ENCODE measurements at places on chromosomes 3 and 15.

DNA sequence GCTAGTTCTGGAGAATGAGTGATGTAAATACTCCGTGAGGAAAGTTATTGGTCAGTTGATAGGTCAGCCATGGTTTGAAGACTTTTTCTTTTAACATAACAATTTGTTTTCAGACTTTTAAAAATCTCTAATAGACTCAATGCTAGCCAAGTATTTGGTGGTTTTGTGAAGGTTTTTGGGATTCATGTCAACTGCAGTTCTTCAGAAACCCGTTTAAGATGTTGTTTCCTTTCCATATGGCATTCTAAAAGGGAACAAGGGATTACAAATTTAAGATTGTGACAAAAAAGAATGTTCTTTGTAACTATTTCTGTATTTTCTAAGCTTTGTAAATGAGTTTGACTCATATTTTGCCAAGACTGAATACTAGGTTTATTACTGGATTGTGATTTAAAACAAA is 281.7 kb upstream of the COL8A1 start:
- DNase-seq, result no peak

DNA sequence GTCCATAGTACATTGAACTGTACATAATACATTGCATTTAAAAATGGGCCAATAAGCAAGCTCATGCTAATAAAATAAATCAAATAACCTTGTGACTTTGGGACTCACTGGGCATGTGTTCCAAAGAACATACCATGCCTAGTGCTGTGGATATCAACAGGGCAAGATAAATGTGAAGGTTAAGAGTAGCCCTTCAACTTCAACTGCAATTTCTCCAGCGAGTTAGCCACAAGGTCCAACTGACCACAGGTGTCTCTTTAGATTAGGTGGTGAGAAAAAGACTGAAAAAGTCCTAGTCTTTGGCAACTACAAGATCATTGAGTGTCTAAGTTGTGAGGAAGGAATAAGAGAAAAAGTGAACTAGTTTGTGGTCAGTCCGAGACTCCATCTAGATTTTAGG is 78.3 kb upstream of the ATP11B start:
- DNase-seq, result no peak

GRCh38 chr15:65409036-65409631 is 13.6 kb downstream of the IGDCC4 start:
- DNase-seq, result no peak

DNA sequence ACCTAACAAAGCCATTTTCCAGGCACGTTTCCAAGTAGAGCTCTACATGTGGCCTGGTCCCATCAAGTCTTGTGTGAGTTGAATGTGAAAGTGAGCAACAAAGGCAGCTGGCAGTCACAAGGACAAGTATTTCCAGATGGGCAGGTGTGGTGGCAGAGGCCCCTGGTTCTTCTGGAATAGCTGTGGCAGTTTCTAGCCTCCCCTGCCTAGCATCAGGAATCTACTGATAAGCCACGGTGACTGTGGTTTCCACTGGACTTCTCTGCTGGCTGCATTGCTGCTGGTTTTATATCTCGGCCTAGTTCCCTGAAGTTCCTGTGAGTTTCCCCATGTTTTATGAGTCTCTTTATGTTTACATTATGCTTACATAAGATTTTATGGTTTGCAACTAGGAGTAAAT is 117.7 kb downstream of the GOLIM4 start:
- no peak for DNase-seq

DNA sequence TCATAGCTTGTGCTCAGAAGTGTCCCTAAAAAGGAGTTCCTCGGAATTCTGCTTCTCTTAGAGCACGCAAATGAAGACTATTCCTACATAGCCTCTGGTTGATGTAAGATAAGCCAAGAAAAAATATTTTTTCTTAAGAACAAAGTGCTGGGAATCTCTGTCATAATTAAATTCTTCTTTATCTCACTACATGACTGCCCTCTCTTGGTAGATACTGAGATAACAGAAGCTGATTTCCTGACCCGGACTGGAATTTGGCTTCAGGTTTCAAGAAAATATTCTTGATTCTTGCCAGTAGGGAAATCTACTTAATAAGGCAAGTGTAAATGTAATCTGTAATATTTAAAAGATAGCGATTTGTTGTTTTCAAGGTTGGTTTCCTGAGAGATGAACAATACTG is 31.3 kb upstream of the SETMAR start:
- no peak for DNase-seq

GRCh38 chr15:75712668-75713337 is at the start of gene CSPG4:
CSPG4 (minus strand) TSS chr15:75712848; CDS start chr15:75712755, 93 bp downstream.
- no peak for DNase-seq

Data from stimulated activated CD8-positive, alpha-beta memory T cell treated with anti-CD3 and anti-CD28 coated beads, Interleukin-7, amount 100 ng/mL, for 4 hours (primary cell).